OCI-LY7 (cell line): ENCODE measurements at places on chromosomes 5 and 9.

DNA sequence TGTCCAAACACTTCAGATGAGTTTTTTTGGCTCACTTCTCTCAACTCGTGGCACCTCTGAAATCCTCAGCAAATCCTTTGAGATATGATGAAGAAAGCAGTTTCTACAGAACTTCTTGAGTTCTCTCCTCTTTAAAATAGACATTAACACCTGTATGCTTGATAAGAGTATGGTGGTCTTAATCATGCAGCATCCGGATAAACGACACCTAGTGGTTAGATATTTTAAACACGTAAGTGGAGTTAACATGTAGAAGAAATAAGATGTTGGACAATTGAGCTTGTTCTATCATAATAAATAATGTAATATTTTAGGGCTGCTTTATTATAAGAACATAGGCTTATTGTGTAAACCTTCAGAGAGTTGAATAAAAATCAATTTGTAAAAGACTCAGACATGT is 324.8 kb downstream of the CYLC2 start:
- peak; percentile 26 for DNase-seq

DNA sequence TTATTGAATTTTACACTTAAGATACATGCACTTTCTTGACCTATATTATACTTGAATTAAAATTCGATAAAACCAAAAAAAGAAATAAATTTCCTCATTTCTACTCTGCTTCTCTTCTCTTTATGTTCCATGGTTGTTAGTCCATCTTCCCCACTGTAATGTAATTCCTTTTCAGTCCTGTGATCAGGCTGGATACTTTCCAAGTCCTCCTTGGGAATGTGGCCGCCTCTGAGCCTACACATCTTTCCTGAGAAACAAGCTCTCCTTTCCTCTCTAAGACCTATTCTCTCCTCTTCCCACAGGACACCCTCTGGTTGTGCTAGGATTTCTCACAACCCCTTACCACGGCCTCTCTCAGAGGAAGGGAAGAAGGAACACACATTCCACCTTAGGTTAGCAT is 285.1 kb downstream of the DNAH5 start:
- DNase-seq = no peak

GRCh38 chr9:135805422-135806022 is 101.8 kb downstream of the CAMSAP1 start:
- no peak for DNase-seq

- no peak for DNase-seq
Observed at GRCh38 chr9:115012486-115012885, 82.1 kb upstream of the TNFSF8 start.

GRCh38 chr5:81760521-81760920 is 9.6 kb upstream of the SSBP2 start:
- DNase-seq = no peak

DNA sequence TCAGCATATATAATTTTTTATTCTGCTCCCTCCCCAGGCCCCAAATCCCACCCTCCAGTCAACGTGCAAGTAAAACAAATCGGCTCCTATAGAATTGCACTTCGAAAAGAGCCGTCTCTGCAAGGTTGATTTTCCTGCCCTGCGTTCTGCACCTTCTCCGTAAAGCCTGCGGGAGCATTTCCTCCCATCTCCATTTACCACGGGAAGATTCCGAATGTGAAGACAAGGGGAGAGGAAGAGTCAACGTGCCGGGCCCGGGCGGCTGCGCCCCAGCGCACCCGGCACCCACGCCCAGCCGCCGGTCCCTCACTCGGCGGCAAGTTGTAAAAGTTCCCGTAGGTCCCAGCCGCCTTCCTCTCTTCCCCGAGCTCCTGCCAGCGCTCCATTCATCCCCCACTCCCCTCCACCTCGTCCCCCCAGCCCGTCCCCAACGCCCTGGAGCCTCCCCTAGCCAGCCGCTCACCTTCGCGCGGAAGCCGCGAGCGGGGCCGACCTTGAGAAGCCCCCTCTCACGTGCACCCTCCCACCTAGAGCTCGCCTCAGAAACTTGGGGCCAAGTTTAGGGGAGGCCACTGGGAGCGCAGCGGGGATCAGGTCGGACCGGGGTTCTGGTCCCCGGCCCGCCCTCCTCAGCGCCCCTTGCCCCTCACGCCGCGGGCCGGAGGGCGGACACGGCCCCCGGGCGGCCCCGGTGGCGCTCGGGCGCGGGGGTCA is 431 bp downstream of the BNC2 start:
- DNase-seq = no peak

GRCh38 chr9:97617939-97618416 is 15.2 kb downstream of the TSTD2 start:
- DNase-seq = peak; percentile 5

DNA sequence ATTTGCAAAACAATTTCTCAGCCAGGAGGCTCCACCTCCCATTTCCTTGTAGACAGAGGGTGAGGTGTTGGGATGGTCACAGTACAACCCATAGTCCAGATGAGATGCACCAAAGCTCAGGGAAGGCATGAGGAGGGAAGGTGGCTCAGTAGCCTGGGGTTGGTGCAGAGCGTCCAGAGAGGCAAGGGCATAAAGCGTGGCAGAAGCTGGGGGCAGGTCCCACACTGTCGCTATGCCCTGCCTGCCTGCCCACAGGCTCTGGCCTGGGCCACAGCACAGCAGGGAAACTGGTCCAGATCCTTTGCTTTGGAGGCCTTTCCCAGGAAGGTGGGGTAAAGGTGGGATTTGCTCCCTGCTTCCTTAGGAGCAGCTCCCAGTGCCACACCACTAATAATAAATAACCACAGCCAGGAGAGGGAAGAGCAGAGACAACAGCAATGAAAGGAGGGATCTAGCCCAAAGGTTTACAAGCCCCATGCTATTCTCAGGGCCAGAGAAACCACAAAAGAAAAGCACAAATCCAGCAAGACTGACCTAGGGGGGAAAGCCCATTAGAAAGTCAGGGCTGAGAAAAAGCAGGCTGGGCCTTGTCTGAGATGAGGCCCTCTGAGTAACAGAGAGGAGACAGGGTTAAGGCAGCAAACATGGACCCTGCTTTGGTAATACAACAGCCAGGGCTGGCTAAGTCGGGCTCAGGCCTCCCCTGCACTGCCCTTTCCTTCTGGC is 27.2 kb downstream of the PCDHGC5 start:
- DNase-seq = peak; percentile 16

GRCh38 chr9:129746092-129746777 is 6.6 kb downstream of the PTGES start:
- no peak for DNase-seq

DNA sequence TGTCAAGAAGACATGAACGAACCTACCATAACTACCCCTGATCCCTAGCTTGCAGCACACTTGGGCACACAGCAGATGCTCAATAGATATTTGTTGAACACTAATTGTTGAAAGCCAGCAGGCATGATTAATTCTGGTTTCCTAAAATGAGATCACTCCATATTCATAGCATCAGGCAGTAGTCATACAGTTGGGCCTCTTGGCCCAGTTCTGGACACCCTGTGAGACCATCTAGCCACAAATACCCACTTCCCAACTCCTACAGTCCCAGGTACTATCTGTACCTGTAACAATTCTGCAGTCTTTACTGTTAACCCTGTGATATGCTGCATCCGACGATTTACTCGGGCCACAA is 24.2 kb downstream of the P4HA2 start:
- DNase-seq = no peak

DNA sequence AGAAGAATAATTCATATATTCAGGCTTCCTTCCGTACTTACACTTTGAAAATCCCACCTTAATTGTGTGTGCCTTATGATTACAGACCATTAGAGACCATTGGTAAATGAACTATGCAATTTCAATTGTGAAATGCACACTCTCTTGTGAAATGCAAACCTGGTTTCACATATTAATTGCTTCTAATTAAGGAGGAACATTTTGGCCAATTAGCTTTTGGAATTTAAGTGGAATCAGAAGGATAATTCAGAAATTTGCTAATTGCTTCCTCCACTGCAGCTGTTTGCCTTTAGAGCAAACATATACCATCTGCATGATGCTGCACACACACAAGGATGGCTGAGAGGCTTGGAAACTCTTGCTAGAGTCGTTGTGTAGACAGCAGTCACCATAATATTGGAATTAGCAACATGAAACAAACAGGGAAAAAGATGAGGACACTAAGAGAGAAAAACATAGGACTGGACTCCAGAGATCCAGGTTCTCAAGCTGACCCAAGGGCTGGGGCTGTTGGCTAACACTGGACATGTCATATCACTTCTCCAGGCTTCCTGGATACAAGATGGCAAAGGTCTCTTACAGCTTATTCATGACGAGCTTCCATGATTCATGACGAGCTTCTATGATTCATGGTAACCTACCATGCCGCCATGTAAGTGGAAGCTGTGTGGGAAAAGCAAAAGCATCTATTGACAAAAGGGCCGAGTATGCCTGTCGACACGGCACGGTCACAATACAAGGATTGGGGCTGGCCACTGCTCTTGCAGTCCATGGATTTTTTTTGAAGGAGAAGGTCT is 78.0 kb downstream of the PTCH1 start:
- no peak for DNase-seq

GRCh38 chr5:78766412-78766762 is 117.8 kb upstream of the LHFPL2 start:
- DNase-seq = no peak

- DNase-seq = peak; percentile 40
Observed at GRCh38 chr9:136482046-136482792, 621 bp downstream of the SEC16A start.

DNA sequence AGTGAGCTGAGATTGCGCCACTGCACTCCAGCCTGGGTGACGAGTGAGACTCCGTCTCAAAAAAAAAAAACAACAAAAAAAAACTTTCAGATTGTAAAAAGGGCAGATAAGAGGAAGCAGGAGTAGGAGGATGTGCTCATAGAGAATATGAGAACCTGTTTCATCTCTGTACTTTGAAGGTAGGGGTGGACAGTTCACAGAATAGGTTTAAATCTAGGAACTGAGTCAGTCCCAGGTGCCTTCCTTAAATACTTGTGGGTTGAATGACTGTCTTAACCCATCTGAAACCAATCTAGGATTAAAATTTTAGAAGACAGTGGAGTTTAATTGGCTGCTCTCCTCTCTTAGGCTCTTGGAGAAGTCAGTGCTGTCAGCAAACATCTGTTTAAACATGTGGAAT is 12.4 kb downstream of the POLK start:
- peak; percentile 17 for DNase-seq

DNA sequence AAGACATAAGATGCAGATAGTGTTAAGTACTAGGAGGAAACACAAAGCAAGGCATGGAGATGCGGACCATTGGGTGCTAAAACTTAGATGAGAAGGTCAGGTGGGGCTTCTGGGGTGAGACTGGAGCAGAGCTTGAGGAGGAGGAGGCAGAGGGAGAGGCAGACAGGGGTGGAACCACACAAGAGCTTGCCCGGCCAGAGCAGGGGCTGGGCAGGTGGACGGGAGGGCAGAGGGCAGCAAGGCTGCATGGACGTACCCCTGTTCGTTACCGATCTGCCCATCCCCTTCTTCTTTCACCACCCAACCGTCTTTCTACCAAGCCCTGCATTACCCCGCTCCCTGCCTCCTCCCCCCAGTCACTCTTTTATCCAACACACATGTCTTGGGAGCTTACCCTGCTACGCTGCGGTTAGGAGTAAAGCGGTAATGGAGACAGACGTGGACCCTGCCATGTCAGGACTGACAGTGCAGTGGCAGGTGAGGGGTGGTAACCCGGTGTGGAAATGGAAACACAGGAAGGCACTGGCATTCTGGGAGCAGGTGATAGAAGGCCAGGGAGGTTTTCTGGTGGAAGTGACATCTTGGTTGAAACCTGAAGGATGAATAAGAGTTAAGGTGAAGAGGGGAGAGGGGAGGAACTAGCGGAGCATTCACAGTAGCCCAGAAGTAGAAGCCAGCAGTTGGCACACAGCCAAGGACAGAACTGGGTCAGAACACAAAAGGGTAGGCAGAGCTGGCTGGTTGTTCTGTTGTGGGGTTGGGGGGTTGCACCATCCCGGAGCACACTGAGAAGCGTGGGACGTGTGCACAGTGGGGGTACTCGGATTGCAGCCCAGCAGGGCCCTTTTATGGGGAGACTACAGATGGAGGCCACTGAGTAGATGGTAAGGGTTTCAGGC is 167.2 kb downstream of the CACNA1B start:
- no peak for DNase-seq
